ENCODE measurements at places on chromosomes 13 and 19.

GRCh38 chr13:50448535-50448998 lies 394.9 kb downstream of the DLEU7 start:
- no peak for DNase-seq

- DNase-seq, result no peak
These were observed 16.0 kb downstream of the SMG9 start for GRCh38 chr19:43738780-43739211.

- DNase-seq, result no peak
These were observed 2.1 kb downstream of the TRIM13 start for GRCh38 chr13:49998714-49999624.

- no peak for DNase-seq
These were observed 13.3 kb downstream of the EFNB2 start for GRCh38 chr13:106522112-106522705.

GRCh38 chr13:80901530-80901929 lies 560.6 kb upstream of the SPRY2 start:
- DNase-seq, result no peak

Data from activated gamma-delta T cell treated with Interleukin-2 at 50 U/mL for 16 hours (primary cell).